ENCODE measurements at places on chromosomes 12 and 14. TPM values are rescaled to one million over a fixed set of nuclear protein-coding genes. Genes with fewer than 3 reads are reported as not detected.

The KRT71 gene
- 0.04 TPM for polyA plus RNA-seq

The SYNDIG1L gene
- 0.10 TPM for polyA plus RNA-seq

The CBLN3 gene
- polyA plus RNA-seq = 5.6 TPM

GRCh38 chr14:76109087-76109880 is 42.4 kb upstream of the GPATCH2L start:
- DNase-seq = no peak

- DNase-seq = no peak
Observed at GRCh38 chr12:71321531-71321930, 118.1 kb upstream of the LGR5 start.

- DNase-seq = no peak
Observed at GRCh38 chr12:65715961-65716360, 108.3 kb upstream of the HMGA2 start.

DNA sequence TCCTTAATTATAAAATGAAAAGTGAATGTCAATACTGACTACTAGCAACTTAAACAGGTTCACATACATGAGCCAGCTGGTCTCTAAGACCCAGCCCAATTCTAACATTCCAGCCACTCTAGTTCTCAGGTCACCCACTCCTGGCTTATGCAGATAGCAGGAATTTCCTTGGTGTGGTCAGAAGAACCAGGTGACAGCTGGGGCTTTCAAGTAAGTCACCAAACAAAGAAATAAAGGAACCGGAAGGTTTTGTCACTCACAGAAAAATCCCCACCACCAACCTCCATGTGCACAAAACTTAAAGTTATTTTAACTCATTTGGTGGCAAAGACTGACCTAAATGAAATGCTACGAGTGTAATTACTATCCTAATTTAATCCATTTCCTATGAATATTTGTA is 129.6 kb upstream of the CDKN3 start:
- no peak for DNase-seq
